Stimulated activated CD4-positive, alpha-beta T cell treated with anti-CD3 and anti-CD28 coated beads, Interleukin-1b, Interleukin-23, amount 100 ng/mL, for 24 hours (primary cell): ENCODE measurements at places on chromosomes 4 and X.

DNA sequence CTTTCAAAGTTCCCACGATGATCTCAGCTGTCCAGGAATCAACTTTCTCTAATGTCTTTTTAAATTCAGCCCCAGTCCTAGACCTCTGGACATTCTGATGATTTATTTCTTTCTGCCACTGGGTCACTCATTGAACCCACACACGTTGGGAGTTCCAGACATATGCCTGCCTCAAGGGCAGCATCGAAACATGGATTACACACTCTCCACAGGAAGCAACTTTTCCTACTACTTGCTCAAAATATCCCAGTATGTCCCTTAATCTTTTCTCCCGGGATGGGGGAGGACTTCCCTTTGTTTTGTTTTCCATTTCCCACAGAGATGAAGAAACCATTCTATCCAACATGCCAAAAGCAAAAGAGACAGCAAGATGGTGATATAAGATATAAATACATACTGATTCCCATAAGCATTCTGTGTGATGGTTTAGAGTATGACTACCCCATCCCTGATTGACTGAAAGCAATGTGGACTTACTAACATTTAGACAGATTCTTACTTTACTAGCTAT, 79.8 kb upstream of the PPARGC1A start:
- DNase-seq, result no peak

GRCh38 chrX:21715825-21716224, 42.1 kb downstream of the SMPX start:
- no peak for DNase-seq

DNA sequence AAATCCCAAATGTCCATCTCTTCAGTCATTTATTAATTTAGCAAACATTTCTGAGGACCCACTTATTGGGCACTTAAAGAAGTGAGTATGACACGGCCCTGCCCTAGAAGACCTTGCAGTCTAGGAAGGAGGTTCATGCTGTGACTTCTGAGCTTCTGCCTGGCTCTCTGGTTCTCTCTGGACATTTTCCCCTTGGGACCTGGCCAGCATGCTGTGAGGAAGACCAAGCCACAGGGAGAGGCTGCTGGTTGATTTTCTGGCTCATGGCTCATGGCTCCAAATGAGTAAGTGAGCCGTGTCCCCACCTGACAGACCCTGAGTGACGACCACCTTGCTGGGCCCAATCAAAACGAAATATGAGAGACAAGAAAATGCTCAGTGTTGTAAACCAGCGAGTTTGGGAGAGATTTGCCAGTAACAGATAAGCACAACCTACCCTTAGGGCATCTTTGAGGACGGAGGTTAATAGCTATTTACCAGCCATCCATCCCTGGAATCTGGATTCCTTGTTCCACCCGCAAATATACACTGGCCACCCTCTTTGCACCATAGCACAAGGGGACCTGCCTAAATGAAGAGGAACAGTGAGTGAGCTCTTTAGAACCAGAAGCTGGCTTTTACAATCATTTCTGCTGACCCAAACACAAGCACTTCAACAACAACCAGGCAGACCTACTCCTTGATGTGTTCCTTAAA, 876 bp downstream of the MPP1 start:
- no peak for DNase-seq

- DNase-seq, result no peak
These were observed 160.1 kb downstream of the PTCHD1 start for GRCh38 chrX:23494741-23495140.

- DNase-seq, result no peak
These were observed 123.7 kb upstream of the NUDT6 start for GRCh38 chr4:123046096-123046495.

- DNase-seq, result no peak
These were observed 21.9 kb upstream of the ADH4 start for GRCh38 chr4:99165978-99166377.

GRCh38 chrX:112048707-112049106, 33.9 kb downstream of the TRPC5 start:
- DNase-seq, result no peak

DNA sequence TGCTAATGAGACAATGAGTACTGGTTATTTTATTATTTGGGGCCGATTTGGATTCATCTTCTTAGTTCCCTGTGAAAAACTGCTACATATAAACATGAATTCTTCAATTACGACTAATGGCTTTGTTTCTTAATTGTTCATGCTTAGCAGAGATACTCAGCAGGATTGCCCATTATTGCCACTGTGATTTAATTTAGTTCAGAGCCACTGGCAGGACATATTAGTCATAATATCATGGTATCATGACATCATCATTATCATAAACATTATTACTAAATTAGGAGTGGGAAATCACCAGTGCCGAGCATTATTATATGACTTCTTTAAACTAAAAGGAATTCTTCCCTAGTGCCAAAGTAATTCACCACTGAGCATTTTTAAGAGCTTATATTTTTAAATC, 201.4 kb downstream of the SPOCK3 start:
- DNase-seq, result no peak

GRCh38 chr4:72275381-72275780, 243.6 kb downstream of the NPFFR2 start:
- DNase-seq, result no peak

DNA sequence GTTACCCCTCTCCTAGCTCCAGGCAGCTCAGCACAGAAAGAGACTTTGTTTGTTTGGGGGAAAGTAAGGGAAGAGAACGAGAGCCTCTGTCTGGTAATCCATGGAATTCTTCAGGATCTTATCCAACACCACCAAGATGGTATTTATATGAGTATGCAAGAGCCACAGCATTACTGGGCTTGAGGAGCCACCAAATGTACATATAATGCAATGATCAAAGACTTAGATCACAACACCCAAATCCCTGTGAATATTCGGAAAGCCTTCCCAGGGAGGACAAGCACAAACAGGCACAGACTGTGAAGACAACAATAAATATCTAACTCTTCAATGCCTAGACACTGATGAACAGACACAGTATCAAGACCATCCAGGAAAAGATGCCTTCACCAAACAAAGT, 116.6 kb downstream of the UPRT start:
- no peak for DNase-seq

DNA sequence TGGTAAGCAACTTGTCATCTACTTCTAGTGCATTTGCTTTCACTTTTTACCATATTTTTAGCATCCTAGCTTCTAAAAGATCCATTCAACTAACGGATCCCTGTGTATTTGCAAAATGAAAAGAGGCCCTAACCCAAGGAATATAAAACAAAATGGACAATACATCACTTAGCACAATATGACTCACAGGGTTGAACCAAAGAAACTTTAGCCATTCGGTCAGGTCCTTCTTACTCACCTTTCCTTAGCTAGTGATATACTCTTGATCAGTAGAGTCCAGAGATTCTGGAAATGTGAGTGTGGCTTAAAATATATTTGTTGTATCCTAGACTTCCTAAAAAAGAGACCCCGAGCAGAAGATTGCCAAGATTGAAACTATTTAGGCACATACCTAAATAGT, 19.5 kb downstream of the TMPRSS11E start:
- DNase-seq, result no peak

DNA sequence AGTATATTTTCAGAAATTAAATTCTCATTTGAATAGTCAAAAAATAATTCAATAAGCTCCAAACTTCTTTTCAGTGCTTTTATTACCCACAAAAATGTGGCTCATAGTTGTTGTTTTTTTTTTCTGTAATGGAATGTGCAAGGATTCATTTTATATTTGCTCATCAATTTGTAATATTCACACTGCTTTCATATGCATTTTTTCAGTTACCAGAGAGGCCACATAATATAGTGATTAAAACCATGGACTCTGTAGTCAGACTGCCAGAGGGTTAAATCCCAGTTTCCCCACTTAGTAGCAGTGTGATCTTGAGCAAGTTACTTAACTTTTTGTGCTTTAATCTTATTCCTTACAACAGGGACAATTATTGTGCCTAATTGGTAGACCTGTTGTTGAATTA, 64.5 kb downstream of the FAM9B start:
- no peak for DNase-seq

DNA sequence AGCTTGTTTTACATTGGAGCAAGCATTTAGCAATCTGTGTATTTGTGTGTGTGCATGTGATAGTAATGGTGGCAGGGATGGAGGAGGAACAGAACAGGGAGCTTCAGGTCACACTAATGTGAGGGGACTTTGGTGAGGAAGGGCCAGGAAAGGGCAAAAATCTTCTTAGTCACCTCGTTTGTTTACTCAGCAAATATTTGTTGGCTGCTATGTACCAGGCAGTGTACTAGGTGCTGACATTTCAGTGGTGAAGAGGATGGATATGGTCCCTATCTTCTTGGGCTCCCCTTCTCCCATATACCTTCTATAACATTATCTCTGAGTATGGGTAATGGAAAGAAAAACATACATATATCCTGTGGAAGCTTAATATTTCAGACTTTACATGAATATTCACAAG, 48.5 kb upstream of the HDAC8 start:
- DNase-seq, result no peak

GRCh38 chr4:129231945-129232588, 136.1 kb downstream of the C4orf33 start:
- no peak for DNase-seq

- DNase-seq, result no peak
These were observed 80.1 kb downstream of the RTL5 start for GRCh38 chrX:72051589-72051988.

GRCh38 chrX:102042372-102043325, 82.8 kb upstream of the TCEAL2 start:
- DNase-seq, result no peak

GRCh38 chr4:48018112-48018511, 1.5 kb downstream of the NIPAL1 start:
- no peak for DNase-seq

DNA sequence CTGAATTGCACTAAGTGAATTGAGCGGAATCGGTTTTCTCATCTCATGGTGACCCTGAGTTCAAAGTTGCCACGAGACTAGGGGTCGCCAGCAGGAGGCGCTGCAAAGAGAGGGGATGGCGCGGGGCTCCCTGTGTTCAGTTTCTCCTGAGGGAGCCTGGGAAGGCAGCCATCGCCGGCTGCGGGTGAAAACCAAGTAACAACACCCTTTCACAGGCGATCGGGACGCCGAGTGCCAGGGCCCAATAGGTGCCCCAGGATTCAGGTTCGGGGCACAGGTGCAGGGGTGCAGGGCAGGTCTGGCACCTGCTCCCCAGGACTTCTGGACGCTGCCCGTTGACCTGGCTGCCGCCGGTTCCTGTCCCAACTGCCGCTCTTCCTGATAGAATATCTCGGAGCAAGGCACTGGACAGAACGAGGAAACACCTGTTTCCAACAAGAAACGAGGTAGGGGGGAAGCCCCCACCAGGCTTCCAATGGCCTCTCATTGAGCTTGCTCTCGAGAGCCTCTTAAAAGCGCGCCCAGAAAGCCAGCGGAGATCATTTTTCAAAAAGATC, 1.1 kb upstream of the FGF16 start:
- DNase-seq, result no peak

GRCh38 chrX:110418316-110419235, 59.9 kb downstream of the RTL9 start:
- DNase-seq, result no peak

- no peak for DNase-seq
These were observed 4.9 kb downstream of the PRDM8 start for GRCh38 chr4:80202190-80202711.

GRCh38 chr4:21872101-21872500, 76.5 kb downstream of the KCNIP4 start:
- no peak for DNase-seq

DNA sequence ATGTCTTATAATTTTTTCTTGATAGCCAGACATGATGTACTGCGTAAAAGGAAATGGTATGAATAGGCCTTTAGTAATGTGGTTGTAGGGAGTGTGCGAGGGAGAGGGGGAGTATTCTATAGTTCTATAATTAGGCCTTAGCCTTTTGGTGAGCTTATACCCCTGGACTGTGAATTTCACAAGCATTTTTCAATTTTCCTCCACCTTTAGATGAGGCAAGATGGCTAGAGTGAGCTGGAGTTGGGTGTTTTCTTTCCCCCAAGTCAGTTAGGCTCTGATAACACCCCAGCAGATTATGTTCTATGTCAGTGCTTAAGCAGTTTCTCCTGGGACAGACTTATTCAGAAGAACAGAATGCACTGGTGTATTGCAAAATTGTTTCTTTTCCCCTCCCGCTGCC, 210.2 kb upstream of the NPY2R start:
- no peak for DNase-seq

- DNase-seq, result no peak
These were observed 258.8 kb downstream of the GPC3 start for GRCh38 chrX:133726642-133727041.

DNA sequence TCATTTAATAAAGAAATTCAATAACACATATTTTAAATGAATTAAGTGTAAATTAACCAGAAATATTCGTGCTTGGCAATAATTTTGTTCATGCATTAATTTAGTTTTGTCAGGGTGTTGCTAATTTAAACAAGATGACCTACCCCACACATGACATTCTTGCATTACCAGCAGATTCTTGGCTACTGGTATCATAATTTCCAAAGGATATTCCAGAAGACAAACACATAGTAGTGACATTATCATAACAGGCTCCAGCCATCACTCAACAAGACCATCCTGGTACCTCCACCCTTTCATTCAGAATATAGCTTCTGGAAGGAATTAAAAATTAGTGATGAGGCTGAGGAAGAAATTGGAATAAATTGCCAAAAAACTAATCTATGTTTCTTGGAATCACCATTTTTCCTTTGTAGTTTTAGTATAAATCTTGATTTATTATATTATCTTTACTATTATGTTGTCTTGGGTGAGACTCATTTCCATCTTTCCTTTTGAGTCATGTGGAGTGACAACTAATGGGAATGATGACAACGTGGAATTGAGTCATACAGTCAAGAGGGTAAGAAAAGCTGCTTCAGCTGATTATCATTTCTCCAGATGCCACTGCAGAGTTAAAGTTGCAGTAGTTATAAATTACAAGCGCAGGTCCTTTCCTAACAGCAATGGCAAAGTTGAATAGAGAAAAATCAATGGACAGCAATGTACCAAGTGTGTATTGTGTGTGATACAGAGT, 30.9 kb upstream of the HHIP start:
- DNase-seq, result no peak

GRCh38 chrX:140822184-140822583, 112.6 kb downstream of the LINC00632 start:
- no peak for DNase-seq

- no peak for DNase-seq
These were observed 127.4 kb upstream of the FTHL17 start for GRCh38 chrX:31199056-31199839.

DNA sequence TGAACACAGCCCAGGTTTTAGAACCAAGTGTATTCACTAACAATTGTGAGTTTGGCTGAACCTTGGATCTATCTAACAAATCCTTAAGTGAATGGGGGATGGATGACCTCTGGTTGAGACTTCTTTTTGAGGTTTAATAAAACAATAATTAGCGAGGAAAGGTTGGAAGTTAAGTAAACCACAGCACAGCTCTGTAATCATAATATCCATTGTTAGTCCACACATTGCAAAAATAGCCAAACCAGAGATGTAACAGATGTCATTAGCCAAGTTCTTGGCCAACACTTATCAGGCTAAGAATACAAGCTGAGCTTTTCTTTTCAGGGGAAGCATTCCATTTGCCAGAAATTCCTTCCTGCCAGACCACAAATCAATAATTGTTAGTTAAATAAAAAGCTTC, 59.1 kb downstream of the FREM3 start:
- no peak for DNase-seq
